ENCODE measurements at places on chromosomes 1 and 21.

GRCh38 chr1:226479474-226479873, 69.1 kb upstream of the STUM start:
- H3K36me3 ChIP-seq = no peaks in the 10 kb centered on the region
- H3K4me3 ChIP-seq = no peak overlapping the region
- no peak overlapping the region for H3K27ac ChIP-seq
- H3K27me3 ChIP-seq = no peaks in the 10 kb centered on the region
- DNase-seq = no peak
- no peaks in the 10 kb centered on the region for H3K4me1 ChIP-seq

- peak; percentile 11 for DNase-seq
- H3K36me3 ChIP-seq = no peaks in the 10 kb centered on the region
- H3K27me3 ChIP-seq = no peaks in the 10 kb centered on the region
- no peak overlapping the region for H3K4me3 ChIP-seq
These were observed 40.0 kb downstream of the COQ8A start for GRCh38 chr1:226980122-226980560.

DNA sequence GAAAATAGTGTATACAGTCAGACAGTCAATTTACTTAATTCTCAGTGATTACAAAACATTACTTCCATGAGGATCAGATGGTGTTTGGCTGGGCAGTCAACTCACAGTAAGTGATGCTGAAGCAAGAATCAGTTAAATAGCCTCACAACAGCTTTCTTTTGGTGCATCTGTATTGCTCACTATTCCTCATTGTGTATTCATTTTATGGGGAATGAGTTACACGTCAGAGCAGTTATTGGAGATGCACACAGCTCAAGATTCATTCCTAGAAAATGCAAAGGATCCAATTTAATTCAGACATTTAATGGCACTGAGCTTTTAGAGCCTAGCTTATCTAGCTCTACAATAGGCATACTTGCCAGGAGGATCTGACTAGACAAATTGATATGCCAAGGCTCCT, 150.6 kb downstream of the HS2ST1 start:
- H3K4me3 ChIP-seq = no peak overlapping the region
- H3K27me3 ChIP-seq = no peaks in the 10 kb centered on the region
- no peaks in the 10 kb centered on the region for H3K4me1 ChIP-seq
- no peak for DNase-seq
- no peak overlapping the region for H3K27ac ChIP-seq
- no peaks in the 10 kb centered on the region for H3K36me3 ChIP-seq

- H3K27ac ChIP-seq = no peak overlapping the region
- no peak for DNase-seq
- no peaks in the 10 kb centered on the region for H3K27me3 ChIP-seq
- no peak overlapping the region for H3K4me3 ChIP-seq
- H3K36me3 ChIP-seq = no peaks in the 10 kb centered on the region
- H3K4me1 ChIP-seq = no peaks in the 10 kb centered on the region
These were observed 16.0 kb downstream of the TRIM11 start for GRCh38 chr1:228390649-228391048.

GRCh38 chr21:28333578-28334075, 659.0 kb downstream of the LTN1 start:
- H3K36me3 ChIP-seq = no peaks in the 10 kb centered on the region
- no peak overlapping the region for H3K4me3 ChIP-seq
- H3K4me1 ChIP-seq = peaks cover 12% of the 10 kb centered on the region
- no peak for DNase-seq

GRCh38 chr1:162903246-162903645, 42.3 kb upstream of the CCDC190 start:
- peak overlapping the region; percentile 76 for H3K27ac ChIP-seq
- H3K4me3 ChIP-seq = no peak overlapping the region
- peaks cover 51% of the 10 kb centered on the region for H3K4me1 ChIP-seq
- no peaks in the 10 kb centered on the region for H3K27me3 ChIP-seq
- H3K36me3 ChIP-seq = no peaks in the 10 kb centered on the region

- H3K4me1 ChIP-seq = peaks cover 96% of the 10 kb centered on the region
- no peak for DNase-seq
- no peaks in the 10 kb centered on the region for H3K27me3 ChIP-seq
- H3K36me3 ChIP-seq = no peaks in the 10 kb centered on the region
These were observed 59.1 kb downstream of the PRDM2 start for GRCh38 chr1:13759072-13759471.

DNA sequence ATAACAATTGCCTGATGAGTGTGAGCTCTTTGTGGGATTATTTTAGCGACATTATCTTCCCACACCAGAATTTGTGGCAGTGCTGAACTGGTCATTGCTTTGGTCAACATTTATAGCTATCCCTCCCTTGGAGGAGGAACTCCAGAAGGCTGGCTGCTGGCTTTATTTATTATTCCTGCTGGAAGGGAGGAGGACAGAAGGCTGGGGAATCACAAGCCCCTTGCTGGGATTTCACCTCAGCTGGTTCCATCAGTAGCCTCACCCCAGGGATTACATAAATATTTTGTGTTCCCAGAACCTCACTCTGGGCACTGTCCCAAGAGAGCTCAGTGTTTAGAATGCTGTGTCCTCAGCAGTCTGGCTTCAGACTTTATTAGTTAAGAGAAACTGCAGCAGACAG, 102.8 kb upstream of the C1orf21 start:
- H3K4me1 ChIP-seq = peaks cover 27% of the 10 kb centered on the region
- no peaks in the 10 kb centered on the region for H3K27me3 ChIP-seq
- peak; percentile 30 for DNase-seq
- no peaks in the 10 kb centered on the region for H3K36me3 ChIP-seq
- H3K27ac ChIP-seq = peak overlapping the region; percentile 9

DNA sequence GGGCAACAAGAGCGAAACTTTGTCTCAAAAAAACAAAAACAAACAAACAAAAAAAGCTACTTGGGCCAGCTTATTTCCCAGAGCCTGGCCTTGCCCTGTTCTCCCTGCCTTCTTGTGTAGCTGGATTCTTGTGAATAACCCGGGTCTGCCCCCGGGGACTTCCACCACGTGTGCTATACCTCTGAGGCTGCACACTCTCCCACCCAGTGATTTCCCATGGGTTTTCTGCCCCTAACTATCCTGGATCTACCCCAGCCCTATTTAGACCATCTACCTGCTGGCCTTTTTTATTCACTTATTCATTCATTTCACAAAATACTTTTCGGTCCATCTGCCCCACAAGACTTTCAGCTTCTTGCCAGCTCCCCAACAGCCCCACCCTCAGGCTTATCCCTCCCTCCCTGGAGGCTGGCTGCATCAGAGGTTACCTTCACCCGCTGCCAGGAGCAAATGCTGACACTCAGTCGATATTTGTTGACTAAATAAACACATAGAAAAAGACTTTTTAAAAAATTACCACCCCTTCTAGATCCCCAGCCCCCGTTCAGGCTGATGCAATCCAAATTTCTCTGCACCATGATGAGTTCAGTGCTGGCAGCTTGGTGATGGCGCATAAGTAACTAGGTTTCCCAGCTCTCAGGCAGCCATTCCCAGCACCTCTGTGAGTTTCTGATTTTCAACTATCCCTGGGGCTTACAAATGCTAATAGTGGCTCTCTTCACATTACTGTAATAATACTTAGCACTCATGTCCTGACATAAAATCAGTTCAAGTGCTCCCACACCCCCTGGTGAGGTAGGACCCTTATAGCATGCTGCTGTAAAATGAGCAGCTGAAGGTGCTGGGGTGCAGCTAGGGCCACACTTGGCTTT, 30.7 kb upstream of the TARBP1 start:
- no peaks in the 10 kb centered on the region for H3K27me3 ChIP-seq
- H3K4me1 ChIP-seq = peaks cover 7% of the 10 kb centered on the region
- DNase-seq = no peak

DNA sequence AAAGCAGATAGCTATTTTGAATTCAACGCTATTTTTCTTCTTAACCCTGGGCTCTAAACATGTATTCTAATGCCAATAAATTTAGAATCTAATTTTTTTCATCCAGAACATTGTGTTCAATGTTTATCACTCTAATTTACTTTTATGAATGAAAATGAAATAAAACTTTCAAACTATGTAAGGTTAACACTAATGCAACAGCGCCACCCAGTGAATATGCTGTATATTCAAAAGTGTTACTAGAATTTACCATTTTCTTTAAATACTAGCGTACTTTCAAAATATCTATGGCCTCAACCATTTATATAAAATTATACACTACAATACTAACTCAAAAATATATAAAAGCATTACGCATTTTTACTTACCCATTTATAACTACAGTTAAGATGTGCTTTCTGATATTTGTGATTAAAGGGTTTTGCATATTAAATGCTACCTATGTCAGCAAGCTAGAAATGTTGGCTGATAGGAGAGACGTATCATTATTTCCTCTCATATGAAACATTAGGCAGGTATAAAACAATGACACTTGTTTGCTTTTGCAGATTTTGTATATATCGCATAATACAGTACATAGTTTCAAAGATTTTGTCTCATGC, 5.9 kb upstream of the NUF2 start:
- H3K4me3 ChIP-seq = no peak overlapping the region
- H3K27ac ChIP-seq = no peak overlapping the region
- H3K36me3 ChIP-seq = peaks cover 15% of the 10 kb centered on the region
- no peak for DNase-seq

- no peaks in the 10 kb centered on the region for H3K36me3 ChIP-seq
- H3K4me3 ChIP-seq = no peak overlapping the region
- no peak overlapping the region for H3K27ac ChIP-seq
- H3K27me3 ChIP-seq = no peaks in the 10 kb centered on the region
These were observed 208.0 kb downstream of the SPATA17 start for GRCh38 chr1:217839161-217839560.

- H3K4me3 ChIP-seq = no peak overlapping the region
- no peak overlapping the region for H3K27ac ChIP-seq
- peaks cover 22% of the 10 kb centered on the region for H3K27me3 ChIP-seq
- no peak for DNase-seq
- no peaks in the 10 kb centered on the region for H3K36me3 ChIP-seq
These were observed 71.0 kb upstream of the ACTRT2 start for GRCh38 chr1:2949966-2950925.

DNA sequence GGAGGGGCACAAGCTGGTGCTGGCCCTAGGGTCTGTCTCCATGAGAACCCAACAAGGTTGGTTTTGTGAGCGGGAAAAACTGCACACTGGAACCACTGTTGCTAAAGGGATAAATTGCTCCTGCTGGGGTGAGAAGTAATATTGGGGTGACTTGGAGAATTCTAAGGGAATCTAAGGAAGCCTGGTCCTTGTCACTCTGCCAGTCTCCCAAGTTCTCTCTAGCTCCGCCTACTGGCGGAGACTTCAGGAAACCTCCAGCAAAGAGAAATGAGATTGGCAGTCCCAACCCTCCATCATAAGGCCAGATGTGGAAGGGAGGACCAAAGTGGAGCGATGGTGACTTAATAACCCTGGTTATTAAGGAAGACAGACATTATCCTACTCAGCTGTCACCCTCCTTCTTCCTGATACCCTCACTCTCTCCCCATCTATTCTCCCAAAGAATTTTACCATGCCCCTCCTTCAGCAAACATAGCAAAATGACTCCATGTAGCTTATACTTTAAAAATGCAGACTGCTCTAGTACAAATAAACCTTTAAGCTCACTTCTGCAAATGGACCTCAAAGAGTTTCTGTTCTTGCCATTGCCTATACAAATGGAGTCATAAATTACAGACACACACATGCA, 2.7 kb downstream of the LCE1F start:
- no peaks in the 10 kb centered on the region for H3K4me1 ChIP-seq
- no peak overlapping the region for H3K27ac ChIP-seq
- H3K27me3 ChIP-seq = no peaks in the 10 kb centered on the region

DNA sequence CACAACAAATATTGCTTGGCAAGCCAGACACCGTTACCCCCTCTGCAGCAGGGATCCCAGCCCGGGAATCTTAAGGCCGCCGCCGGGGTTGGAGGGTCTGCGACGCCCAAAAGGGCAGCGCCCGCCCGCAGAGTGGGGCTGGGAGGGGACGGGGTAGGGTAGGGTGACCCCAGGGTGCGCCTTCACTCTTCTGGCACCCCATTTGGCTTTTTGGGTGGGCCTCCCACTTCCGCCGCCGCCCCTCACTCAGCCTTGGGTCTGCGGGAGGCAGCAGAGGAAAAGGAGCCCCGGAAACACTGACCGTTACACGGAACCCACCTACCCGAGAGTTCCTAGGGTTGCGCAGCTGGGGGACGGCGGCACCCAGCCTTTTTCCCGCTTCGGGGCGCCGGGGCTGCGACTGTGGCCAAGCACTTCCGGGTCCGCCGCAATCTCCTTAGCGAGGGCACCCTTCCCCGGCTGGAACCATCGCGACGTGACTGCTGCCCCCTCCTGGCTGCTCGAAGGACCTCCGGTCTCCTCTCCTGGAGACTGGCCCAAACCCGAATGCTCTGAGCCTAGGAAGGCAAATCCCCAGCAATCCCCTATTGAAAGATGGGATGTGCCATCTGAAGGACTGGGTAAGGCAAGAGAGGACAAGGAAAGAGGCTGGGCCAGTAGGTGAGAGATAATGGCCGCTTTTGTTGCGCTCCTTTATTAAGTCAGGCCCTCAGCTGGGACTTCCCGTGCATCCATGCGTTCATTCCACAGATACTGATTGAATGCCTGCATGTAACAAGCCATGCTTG, at the start of gene PIGC:
PIGC (minus strand) TSS at position 404 of the 788 bp plus-strand sequence. CDS start 1,447 bp downstream, outside the sequence.
- no peaks in the 10 kb centered on the region for H3K36me3 ChIP-seq
- peak within 1 kb of the TSS; percentile 90 for H3K4me3 ChIP-seq
- H3K4me1 ChIP-seq = peaks cover 53% of the 10 kb centered on the region
- DNase-seq = peak; percentile 81

GRCh38 chr1:34870395-34870794, 10.8 kb upstream of the SMIM12 start:
- H3K36me3 ChIP-seq = no peaks in the 10 kb centered on the region
- no peak overlapping the region for H3K27ac ChIP-seq
- H3K27me3 ChIP-seq = peaks cover 17% of the 10 kb centered on the region
- DNase-seq = no peak

DNA sequence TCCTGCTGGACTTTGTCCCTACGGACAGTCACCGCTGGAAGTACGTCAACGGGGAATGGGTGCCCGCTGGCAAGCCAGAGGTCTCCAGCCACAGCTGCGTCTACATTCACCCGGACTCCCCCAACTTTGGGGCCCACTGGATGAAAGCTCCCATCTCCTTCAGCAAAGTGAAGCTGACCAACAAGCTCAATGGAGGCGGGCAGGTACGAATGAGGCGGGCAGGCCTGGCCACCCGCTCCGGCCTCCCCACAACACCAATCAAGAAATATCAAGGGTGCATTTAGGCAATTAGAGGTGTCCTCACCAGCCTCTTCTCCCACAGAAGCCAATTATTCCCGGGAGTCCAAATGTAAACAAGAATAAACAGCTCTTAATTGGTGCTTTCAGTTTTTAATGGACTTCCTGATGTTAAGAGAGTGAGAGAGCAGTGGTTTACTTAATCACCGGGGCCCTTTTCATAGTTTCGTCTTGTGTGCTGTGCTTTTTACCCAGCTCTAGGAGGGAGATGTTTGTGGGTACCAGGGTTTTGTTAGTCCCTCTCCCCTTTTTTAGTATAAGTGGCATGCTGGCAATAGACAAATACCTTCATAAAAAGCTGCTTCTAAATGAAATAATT, 10.7 kb downstream of the TBX19 start:
- no peaks in the 10 kb centered on the region for H3K27me3 ChIP-seq
- DNase-seq = no peak
- no peak overlapping the region for H3K4me3 ChIP-seq
- no peak overlapping the region for H3K27ac ChIP-seq
- H3K4me1 ChIP-seq = no peaks in the 10 kb centered on the region
